Left lobe of liver (tissue), 2 donors: ENCODE measurements at places on chromosomes 5 and 9. TPM values are rescaled to one million over a fixed set of nuclear protein-coding genes. Genes with fewer than 3 reads are reported as not detected.

DNA sequence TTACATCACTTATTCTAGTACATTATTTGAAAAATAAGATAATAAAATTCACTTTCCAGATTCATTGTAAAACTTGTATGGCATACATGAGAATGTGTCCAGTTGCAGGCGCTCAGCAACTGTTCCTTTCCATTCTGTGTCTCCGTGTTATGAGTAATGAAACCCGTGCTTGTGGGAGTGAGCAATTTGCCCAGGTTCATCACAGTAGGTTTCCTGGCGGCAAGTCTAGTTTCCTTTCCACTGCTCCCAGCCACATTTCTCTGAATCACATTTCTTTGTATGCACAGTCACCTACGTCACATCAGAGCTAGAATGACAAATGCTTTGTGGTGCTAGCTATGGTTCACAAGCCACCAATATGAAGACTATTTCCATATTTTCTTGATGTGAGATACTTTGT lies 39.9 kb downstream of the MOCS2 start:
- no peak for DNase-seq

DNA sequence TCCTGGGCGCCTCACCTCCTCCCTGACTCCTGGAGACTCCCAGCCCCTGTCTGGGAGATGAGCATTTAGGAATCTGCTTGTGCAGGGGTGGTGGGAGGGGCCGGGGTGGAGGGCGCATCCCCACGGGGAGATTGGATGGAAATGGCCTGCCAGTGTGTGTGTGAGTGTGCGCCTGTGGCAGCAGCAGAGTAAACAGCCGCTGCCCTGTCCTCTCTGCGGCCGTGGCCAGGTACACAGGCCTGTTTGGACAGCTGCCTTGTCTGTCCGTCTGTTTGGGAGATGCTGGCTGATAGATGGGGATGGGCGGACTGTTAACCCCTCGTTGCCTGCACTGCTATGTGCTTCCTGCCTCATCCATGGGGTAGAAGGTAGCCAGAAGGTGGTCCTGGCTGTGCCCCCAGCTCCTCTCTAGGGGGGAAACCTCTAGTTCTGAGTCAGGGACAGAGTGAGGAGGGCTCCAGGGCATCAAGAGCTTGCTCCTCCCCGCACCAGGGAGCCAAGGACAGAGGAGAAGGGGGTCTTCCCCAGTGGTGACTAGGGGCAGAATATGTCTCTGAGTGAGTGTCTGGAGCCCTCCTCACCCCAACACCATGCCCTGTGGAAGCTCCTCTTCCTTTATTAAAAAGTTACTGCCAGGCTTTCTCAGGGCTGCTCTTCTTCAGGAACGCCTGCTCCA lies 60.1 kb downstream of the LMX1B start:
- DNase-seq, result peak; percentile 70

DNA sequence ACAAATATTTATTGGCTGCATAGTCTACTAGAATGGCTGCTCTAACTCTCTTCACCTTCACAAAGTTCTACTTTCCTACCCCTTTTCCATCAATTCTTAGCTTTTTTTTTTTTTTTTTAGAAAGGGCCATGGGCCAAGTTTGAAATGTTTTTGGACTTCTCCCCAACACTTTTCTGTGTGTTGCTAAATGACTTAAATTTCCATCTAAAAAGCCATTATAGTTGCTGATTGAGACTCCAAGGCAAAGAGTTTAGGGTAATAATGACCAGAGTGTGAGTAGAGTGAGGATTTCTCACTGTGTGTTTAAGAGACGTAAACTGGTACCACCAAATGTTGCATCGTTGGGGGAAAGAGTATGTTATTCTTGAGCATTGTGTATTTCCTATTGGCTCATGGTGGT lies 24.4 kb downstream of the TNC start:
- DNase-seq, result no peak

- no peak for DNase-seq
These were observed 480.0 kb downstream of the TAF11L14 start for GRCh38 chr5:18114151-18114757.

DNA sequence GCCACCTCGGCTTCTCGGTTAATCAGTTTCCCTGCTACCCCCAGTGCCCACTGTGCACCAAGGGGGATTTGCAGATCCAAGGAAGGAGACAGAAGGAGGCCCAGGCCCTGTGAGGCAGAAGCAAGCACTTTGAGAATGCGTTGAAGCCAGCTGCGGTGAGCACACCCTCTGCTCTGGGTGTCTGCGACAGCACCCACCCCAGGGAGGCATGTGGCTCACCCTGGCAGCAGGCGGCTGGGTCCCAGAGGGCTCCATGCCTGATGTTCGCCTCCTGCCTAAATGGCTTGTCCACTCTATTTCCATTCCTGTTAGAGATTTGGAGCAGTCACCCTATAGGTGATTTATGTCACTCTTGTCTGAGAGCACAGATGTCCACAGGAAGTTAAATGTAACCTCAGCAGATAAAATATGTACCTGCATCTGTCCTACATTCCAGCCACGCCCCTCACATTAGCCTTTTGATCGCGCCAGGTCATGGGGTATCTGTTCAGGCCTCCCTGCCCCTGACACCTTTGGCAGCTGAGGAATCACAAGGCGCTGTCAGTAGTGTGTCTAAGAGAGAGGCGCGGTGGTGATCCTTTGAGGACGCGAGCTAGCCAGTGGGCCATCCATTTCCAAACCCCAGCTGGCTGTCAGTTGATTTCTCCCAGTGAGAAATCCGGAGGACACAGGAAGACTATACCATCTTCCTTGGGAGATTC lies 28.1 kb downstream of the PTGES2 start:
- DNase-seq, result peak; percentile 63

- no peak for DNase-seq
These were observed 4.7 kb downstream of the IRGM start for GRCh38 chr5:150851039-150851438.

- no peak for DNase-seq
These were observed 37.0 kb downstream of the MRPS30 start for GRCh38 chr5:44845777-44846176.

GRCh38 chr5:129382921-129383672 lies 77.0 kb upstream of the ADAMTS19 start:
- no peak for DNase-seq

- peak; percentile 93 for DNase-seq
These were observed 7.9 kb downstream of the PRR7 start for GRCh38 chr5:177454397-177455035.

DNA sequence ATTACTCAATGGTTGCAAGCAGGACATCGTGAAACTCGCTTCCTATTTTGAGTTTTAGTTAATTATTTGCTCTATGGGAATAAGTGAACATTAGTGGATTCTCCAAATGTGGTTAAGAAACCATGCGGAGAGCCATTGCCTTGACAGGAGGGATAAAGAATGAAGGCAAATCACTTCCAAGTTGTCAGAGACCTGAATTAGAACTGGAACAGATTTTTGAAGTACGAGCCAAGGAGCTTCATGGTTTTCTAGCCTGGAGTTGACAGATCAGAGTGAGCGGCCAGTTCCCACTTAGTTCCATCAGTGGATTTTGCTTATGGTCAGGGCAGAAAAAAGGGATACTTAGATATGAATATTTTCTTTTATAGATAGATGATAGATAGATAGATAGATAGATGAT lies 171.4 kb upstream of the CDH10 start:
- DNase-seq, result no peak

Gene GM2A
- 13.2 TPM for total RNA-seq

Gene PROB1
- total RNA-seq, result 0.75 TPM

Gene PTGDS
- total RNA-seq, result 5.2 TPM

Gene TOR2A
- 7.4 TPM for total RNA-seq

Gene SLC25A2
- total RNA-seq, result 0.25 TPM
